ENCODE measurements at places on chromosomes 2 and 18.

- no peak for DNase-seq
Measured at GRCh38 chr18:78716022-78716421, 263.6 kb upstream of the SALL3 start.

DNA sequence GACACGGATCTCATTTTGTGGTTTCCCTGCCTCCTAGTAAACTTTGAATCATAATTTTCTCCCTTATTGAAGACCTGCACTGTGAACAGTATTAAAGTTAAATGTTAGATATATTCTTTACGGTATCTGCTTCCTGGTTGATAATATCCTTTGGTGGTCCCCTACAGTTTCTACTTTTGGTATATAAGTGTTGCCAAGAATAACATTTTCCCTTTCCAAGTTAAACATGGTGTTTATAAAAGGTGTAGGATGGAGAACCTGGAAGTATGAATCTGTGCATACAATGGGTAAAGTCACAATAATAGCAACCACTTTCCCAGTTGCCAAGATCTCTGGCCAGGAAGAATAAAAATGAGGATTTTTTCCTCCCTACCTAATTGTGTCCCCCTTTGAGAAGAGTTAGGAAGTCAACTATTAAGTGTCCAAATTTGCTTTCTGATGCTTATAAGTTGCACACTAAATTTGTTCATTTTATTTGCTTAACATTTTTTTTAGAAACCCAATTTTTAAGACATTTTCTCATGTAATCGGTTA lies 201.0 kb upstream of the STK17B start:
- no peak for DNase-seq

DNA sequence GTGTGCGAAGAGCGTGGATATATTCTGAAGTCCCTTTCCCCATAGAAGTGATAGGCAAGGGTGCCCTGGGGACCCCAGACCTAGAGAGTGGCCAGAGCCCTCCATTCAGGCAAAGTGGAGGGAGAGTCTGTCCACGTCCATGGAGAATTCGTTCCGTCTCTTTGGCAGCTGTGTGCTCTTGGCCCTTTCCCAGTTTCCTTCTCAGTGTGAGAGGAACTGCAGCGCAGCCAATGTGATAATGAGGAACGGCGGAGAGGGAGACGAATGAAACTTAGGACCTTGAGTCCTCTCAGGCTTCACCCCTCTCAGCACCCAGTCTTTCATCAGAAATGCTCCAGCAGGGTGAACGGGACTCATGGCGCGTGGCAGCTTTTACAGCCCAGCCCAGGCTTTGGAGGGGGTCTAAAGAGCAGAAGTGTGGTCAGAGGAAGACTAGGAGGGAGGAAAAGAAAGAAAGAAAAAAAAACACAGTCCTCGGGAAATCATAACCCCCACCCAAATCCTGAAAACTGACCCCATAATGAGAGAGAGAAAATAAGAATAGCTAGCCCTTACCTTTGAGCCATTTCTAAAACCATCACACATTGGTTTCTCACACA lies 95.0 kb upstream of the RIOK3 start:
- no peak for DNase-seq

DNA sequence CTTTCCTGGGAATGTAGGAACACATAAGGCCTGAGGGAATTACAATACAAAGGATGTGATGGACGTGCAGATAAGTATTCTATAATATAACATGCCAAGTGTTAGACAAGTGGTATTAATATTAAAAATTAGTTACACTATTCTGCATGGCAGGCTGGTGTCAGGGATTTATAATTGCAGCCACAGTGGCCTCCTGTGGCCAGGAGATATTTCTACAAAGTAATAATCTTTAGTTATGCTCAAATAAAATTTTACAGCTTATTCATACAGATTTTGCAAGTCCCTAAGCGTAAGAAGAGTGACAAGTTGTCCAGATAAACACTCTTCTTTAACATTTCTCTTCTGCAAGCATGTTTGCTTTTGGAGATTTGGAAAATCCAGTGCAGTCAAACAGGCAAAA lies 90.4 kb upstream of the CBLN2 start:
- DNase-seq: no peak

DNA sequence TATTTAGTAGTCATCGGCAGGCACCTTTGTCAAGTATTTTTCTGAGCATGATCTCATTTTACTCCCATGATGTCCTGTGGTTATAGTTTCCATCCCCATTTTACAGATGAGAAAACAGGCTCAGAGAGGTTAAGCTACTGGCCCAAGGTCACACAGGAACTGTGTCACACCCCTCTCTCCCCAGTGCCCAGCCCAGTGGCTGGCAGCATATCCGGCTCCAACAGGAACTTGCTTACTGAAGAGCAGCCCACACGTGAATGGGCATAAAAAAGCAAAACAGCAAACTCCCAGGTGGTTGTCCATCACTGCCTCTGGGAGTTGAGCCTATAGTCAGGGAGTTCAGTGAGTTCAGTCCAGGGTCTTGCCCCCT lies 8.3 kb upstream of the KLF11 start:
- no peak for DNase-seq

DNA sequence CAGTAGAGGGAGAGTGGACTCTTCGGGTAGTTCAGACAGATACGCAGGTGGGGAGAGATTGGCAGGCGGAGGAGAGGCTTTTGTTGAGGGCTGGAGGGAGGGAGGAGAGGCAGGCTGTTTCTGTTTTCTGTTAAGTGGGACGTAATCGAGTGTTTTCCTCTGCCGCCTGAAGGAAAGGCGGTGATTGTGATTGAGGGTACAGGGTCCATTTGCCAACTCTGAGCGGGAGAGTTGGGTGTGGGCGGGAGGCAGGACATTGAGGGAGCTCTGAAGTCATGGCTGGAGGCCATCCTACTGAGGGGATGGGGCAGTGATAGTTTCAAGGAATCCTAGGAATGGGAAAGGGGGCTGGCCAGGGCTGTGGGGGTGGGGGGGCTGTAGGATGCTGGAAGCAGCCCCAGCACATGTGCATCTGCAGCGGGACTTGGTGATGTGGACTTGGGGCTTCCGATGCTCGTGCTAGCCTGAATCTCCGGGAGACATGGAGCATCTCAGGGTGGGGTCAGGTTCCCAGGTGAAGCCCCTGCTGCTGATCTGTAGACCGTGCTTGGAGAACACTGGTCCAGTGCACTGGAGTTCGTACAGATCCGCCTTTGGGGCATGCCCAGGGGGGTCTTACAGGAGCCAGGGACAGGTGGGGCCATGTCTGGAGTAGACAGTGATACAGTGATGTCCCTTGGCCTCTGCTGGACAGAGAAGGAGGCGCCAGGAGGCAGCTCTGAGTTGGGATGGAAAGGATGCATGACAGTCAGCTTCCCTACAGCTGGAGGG lies 167.5 kb downstream of the AGAP1 start:
- DNase-seq: no peak
